Calu3 (cell line): ENCODE measurements at places on chromosomes 16 and 17.

- DNase-seq, result no peak
Observed at GRCh38 chr16:87393680-87394055, 1.5 kb downstream of the MAP1LC3B start.

DNA sequence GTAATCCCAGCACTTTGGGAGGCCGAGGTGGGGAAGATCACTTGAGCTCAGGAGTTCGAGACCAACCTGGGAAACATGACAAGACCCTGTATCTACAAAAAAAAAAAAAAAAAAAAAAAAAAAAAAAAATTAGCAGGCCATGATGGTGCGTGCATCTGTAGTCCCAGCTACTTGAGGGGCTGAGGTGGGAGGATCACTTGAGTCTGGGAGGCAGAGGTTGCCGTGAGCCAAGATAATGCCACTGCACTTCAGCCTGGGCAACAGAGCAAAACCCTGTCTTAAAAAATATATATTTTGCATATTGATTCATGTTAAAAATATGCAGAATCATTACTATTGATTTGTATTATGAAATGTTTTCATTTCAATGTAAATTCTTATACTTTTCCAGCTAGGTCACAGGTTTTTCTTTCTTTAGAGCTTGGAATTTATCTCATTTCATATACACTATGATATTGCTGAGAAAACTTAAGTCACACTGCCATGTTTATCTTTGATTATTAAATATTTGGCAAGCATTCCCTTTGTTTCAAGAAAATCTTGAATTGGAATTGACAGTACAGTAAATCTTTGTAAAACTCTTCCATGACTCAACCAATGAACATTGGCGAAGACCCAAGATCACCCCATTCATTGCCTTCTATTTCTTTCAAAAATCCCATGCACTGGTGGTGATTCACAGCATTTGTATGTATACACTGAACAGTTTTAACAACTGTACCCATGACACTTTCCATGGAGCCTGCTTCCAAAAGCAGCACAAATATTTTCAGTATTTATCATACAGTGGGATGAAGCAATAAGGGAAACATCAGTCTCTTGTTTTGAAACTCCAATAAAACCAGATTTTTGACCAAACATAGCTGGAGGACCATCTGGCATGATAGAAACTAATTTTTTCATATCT lies 83.5 kb upstream of the TNRC6A start:
- DNase-seq, result peak; percentile 82

DNA sequence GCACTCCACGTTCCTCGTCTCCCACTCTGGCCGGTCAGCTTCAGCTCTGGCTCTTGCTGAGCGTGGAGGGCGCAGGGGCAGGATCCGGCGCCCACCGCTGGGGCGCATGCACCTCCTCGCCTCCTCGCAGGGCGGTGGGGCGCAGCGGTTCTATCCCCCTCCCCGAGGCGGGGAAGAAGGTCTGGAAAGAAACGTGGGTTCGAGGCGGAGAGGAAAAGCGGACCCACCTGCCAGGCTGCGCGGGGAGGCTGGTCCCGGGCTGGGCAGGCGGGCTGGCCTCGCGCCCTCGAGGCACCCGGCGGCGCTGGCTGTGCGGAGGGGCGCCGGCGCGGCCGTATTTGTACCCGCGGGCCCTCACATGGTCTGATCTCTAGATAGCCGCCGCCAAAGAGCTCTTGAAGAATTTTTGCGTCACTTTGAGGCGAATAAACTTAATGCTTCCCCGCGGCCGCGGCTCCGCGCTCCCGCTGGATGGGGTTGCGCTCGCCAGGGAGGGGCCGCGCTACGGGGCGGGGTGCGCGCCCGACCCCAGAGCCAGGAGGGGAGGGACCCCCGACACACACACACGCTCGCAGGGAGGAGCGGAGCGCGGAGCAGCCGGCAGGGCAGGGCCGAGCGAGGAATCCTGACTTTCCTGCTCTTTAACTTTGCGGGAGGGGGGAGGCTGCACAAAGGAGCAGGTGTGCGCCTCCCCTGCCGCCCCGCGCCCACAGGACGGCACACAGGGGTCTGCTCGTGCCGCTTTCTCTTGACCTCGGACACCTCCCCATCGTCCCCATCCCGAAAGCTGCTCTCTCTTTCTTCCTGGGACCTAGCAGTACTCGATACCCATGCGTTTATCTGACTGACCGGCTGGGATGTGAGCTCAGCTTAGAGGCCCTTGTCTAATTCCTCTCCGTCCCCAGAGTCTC lies at the start of gene SLC6A4:
Gene SLC6A4, minus strand, starts transcription at position 312 of the 911 bp plus-strand sequence. CDS start 13,739 bp downstream, outside the sequence.
- peak; percentile 27 for DNase-seq

- DNase-seq, result no peak
Observed at GRCh38 chr16:67718668-67719047, 458 bp downstream of the GFOD2 start.

DNA sequence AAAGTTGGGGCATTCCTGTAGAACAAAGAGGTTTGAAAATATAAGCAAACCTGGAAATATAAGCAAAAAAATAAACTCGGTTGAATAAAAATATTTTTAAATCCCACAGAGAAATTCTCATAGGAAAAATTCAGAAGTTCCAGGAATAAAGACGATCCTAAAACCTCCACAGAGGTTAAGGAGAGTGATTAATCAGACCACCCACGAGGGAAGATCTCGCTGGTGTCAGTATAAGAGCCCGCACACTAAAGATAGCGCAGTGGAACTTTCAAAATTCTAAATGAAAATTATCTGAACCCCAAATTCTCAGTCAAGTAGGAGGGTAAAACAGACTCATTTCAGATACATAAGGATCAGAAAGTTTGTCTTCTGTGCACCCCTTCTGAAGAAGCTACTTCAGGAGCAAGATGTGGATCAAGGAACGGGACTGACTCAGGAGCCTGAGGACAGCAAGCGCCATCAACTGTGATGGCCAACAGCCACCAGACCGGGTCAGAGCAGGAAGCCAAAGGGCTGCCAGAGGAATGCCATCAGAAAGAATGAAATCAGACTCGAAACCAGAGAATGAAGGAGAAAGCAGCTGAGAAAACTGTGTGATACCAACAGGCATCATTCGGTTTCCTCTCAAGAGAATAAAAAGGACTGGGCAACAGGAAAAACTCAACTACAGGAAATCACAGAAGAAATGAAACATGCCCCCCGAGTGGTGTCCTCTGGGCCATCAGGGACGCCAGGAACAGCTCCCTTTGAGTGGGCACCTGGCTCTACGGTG lies 66.9 kb downstream of the CYTH1 start:
- DNase-seq, result no peak

DNA sequence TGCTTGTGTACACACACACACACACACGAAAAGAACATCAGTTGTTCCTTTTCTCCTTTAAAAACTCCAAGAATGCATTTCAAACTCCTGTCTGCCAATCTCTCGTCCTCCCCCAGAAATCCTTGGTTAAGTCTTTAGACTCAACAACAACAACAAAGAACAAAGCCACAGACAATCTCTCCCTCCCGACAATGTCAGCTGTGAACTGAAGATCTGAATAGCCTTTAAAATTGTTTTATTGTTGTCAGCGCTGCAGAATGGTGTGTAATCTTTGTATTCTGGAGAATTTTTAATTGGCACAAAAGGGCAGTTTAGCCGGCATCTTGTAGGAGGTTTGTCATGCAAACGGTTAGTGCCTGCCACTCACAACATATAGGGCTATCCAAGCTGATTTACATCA lies 219.5 kb downstream of the MSI2 start:
- DNase-seq, result no peak

DNA sequence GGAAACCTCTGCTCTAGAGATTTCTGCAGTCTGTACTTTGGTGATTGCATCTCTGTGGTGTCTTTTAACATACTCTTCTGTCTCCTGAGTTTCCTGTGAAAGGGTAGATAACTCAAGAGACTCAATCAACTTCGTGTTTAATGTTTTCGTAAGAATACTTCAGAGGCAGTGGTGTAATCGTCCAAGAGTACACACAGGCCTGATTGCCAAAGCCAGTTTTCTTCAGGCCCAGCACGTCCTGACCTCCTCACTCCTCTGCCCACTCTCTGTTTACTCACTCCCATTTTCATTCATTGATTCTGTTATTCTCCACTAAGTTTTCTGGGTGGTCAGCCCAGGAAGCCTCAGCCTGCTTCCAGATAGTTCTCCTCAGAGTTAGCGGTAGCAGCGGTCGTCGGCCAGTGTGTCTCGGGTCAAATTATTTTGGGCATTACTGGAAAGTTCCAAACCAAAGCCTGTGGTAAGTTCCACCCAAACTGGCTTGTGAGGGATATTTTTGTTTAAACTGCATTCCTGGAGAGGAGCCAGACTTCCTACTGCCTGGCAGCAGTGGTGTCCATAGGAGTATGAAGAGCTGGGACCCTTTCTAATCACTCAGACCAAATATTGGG lies 293.2 kb downstream of the WWOX start:
- no peak for DNase-seq

- DNase-seq, result no peak
Observed at GRCh38 chr16:13883881-13884280, 36.1 kb upstream of the ERCC4 start.

GRCh38 chr16:85570213-85570734 lies 42.8 kb upstream of the GSE1 start:
- DNase-seq, result peak; percentile 24

- peak; percentile 70 for DNase-seq
Observed at GRCh38 chr17:48544349-48545021, 424 bp downstream of the HOXB2 start.

- no peak for DNase-seq
Observed at GRCh38 chr16:12891836-12892235, 9.6 kb upstream of the SHISA9 start.

DNA sequence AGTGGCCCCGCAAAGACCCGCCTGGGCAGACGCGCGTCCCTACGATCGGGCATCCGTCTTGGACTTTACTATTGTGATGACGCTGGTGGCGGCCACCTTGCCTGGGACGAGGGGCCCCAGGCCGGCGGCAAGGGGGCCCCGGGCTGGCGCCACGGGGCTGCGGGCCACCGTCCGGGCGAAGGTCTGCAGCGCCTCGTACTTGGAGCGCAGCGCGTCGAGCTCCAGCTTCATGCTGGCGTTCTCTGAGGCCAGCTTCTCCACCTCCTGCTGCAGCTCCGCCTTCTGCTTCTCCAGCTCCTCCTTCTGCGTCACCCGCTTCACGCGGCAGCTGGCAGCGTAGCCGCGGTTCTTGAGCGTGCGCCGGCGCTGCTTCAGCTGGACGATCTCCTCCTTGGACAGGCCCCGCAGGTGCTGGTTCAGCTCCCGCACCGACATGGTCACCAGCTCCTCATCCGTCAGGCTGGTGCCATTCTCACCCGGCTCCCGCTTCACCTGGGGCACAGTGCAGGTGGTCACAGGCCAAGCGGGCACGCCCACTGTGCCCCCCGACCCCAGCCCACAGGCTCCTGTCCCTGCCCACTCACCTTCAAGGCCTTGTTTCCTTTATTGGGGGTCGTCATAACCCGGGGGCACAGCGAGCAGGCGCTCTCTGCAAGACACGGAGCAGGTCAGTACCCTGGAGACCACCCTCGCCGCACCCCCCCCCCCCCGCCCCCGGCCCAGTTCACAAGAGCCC lies 4.8 kb upstream of the SIRT7 start:
- DNase-seq, result no peak

GRCh38 chr16:58430718-58431117 lies 38.4 kb downstream of the GINS3 start:
- no peak for DNase-seq

DNA sequence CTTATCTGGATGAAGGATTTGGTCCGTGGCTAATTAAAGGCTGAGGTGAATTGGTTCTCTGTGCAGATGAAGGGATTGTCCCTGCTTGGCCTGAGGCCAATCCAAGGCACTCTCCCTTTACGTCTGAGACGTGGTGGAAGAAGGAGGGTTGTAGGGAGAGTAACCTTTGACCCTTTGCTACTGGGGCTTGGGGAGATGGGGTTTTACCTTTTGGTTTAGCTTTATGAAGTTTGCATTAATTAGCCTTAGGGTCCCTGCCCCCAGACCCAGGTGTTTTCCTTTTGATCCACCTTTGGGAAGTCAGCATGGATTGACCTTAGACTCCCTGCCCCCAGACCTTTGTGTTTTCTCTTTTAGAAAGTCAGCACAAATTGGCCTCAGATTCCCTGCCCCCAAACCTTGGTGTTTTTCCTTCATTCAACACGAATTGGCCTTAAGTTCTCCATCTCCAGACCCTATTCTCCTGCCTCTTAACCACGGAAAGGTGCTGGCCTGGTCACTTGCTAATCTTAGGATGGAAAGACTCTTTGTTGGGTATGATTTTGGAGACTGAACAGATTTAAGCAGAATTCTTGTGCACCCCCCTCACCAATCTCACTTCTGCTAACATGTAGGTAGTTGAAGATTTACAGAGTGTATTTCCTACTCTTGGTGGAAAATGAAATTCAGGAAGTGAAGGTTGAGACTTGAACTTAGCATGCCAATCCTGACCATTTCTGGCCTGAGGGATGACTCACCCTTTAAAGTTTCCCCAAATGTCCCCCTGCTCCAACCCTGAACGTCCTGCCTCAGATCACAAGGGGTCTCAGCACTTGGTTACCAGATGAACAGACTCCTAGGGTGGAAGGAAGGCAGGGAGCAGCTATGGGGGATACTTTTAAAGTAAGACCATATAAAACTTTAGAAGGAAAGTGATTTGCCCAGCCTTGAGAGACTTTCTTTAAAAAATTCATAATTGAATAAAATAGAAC lies 23.1 kb upstream of the MMD start:
- peak; percentile 25 for DNase-seq
